ENCODE measurements at places on chromosomes 1 and 21.

- DNase-seq, result no peak
These were observed 473.7 kb upstream of the DAB1 start for GRCh38 chr1:57897581-57897980.

- DNase-seq, result no peak
These were observed 69.3 kb downstream of the POU2F1 start for GRCh38 chr1:167289966-167290365.

- no peak for DNase-seq
These were observed 44.0 kb upstream of the LMO4 start for GRCh38 chr1:87284456-87285240.

DNA sequence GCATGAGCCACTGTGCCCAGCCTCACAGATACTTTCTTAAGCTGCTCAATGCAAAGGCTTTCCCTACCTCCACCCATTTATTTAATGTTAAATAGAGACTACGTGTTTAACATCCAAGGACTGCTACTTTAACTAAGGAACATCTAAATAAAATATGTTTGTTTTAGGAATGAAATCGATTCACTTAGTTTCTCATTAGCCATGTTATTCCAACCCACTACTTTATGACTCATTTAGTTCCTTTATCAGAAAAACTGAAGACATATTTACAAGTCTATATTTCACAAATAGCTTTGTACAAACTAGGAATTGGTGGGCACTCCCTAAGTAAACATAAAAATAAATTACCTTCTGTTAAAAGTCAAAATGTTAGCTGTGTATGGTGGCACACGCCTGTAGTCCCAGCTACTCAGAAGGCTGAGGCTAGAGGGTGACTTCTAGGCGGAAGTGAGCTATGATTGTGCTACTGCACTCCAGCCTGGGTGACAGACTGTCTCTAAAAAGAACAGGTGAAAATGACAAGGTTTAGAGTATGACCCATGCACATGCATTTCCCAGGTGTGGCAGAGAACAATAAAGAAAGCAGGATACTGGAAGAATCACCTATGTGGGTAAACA is 39.9 kb upstream of the AK4 start:
- no peak for DNase-seq

- DNase-seq, result no peak
These were observed 61.7 kb downstream of the ITSN1 start for GRCh38 chr21:33703750-33704606.

- DNase-seq, result no peak
These were observed 7.1 kb downstream of the PROX1 start for GRCh38 chr1:213994888-213995287.

- no peak for DNase-seq
These were observed 468.1 kb downstream of the RPS6KC1 start for GRCh38 chr1:213519098-213519497.

DNA sequence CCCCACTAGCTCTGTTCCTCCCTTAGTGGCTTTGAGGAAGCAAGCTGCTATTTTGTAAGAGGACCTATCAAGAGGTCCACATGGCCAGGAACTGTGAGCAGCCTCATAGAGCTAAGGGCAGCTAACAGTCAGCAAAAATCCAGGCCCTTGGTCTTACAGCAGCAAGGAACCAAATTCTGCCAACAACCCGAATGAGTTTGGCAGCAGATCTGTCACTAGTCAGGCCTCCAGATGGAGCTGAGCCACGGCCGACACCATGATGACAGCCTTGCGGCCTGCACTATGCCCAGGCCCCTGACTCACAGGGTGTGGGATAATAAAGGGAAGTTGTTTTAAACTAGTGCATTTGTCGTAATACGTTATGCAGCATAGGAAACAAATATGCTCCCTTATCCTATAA is 28.0 kb upstream of the H3-3A start:
- no peak for DNase-seq

DNA sequence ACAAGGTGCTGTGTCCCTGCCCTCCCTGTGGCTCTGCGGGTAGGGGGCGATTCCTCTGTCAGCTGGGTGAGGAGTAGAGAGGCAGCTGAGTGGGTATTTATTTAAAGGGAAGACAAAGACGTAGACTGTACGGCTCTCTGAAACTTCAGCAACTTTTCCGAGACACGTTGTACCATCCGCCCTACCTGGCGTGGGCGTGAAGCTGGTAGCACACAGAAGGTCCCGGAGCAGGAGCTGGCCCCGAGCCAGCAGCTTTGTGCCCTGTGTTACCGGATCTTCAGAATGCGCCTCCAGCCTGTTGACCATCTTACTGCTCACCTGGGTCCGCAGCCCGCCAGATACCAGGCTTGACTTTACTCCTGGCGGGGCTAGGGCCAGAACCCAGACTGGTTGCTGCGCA is 34.9 kb downstream of the PRKCZ start:
- DNase-seq, result no peak

GRCh38 chr1:165570078-165570477 is 26.3 kb downstream of the LRRC52 start:
- DNase-seq, result no peak

GRCh38 chr1:20413776-20414140 is 72.3 kb downstream of the CAMK2N1 start:
- no peak for DNase-seq

DNA sequence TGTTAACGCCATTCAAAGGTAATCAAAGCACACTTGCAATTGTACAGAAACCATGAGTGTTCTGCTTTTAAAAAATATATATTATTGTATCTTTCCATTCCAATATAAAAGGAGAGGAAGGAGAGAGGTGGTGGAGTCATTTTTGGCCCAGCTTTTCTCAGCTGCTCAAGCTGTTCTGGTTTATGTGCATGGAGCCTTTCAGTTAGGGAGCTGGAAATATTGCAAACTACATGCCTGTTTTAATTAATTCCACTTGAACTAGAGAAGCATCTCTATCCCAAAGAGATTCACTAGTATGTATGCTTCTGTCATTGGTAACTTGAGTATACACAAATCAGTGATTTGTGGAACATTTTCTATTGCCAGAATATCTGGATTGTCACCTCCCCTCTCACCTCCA is 28.5 kb upstream of the C1orf105 start:
- DNase-seq, result no peak

DNA sequence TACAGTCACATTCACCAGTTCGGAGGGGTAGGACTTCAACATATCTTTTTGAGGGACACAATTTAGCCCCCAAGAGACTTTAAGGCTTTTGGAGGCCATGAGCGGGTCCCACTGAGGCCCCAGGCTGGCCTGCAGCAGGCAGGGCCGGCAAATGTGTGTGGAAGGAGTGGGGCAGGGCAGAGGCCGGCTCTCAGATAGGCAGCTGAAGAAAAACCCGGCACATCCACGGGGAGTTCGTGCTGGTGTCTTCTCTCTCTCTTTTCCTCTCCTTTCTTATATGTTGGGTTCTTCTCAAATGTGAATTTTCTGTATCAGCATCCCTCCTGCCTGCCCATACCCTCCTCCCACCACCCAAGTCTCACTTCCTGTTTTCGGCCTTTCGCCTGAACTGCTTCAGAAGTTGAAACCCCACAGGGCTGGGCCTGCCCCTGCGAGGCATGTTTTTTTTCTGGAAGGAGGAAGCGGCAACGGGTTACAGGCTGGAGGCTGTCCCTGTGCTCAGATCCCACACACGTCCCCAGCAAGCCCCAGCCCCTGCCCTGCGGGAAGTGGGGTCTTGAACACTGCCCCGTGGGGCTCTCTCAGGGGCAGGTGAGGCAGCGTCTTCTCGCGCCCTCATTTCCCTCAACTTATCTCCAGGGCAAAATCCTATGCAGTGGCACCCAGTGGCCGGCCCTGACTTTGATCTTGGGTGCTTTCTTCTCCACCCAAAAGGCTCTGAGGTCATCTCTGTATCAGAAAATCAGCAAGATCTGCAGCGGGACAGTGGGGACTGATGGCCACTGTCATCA is 9.7 kb upstream of the UMODL1 start:
- DNase-seq, result no peak

GRCh38 chr1:94783342-94784189 is 36.6 kb upstream of the SLC44A3 start:
- no peak for DNase-seq

DNA sequence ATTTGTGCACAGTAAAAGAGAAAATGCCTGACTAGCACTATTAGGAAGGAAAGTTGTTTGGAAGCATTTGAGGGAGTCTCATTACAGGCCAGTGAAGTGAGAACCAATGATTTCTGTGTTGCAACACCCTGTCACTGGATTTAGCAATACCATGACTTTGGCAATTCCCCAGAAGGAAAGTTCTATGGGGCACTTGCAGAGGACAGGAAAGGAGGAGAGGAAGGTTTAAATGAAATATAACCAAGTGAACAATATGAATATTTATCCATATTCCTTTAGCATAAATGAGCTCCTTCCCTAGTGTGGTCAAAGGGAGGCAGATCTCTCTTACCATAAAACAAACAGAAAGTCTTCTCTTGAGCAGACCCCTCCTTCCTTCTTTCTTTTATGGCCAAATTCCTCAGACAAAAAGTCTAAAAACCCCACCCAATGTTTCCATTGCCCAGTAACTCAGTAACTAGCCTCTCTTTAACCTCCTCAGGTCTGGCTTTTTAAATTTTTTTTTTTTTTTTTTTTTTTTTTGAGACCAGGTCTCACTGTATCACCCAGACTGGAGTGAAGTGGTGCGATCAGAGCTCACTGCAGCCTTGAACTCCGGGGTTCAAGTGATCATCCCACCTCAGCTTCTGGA is 5.5 kb downstream of the TLR5 start:
- no peak for DNase-seq

- DNase-seq, result no peak
These were observed 70.2 kb downstream of the FOXD2 start for GRCh38 chr1:47507881-47508701.

DNA sequence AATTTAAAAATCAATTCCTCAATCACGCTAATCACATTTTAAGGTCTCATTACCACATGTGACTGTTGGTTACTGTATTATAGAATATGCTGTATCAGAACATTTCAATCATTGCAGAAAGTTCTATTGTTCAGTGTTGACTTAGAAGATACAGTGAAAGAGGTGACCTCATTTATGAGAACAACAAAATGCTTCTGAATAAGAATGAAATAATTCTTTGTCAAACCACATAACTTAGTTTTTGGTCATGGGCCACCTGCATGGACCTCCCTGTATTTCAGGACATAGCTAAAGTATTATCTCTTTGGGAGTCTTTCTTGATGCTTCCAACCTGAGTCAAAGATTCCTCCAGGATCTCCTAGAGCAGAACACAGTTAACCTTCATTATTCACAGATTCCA is 22.3 kb downstream of the MFSD2A start:
- DNase-seq, result no peak

GRCh38 chr1:46692811-46693770 is 21.4 kb downstream of the TEX38 start:
- DNase-seq, result no peak

GRCh38 chr1:64308866-64309265 is 105.4 kb downstream of the UBE2U start:
- no peak for DNase-seq

DNA sequence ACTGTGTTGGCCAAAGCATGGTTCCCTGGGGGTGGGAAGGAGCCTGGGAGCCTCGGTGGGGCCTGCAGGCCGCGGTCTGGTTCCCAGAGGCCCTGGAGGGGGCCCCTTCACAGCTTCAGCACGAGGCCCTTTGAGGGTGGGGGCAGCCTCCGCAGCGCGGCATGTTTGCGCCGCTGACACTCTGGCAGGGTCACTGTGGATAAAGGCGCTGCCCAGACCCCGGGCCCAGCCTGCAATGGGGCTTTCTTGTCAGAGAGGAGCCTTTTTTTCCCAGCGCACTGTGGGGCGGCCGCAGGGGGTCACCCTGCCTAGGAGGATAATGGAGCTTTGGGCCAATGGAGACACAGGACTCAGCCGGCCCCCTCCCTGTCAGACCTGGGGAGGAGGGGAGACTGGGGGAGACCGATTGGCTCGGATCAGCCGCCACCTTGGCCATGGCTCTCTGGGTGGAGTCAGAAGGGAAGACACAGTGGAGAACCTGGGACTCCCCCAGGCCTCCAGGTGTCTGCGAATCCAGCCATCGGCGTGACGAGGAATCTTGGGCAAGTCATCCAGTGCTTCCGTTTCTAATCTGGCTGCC is 26.0 kb downstream of the EPHB2 start:
- DNase-seq, result no peak

GRCh38 chr1:100657876-100658715 is 61.4 kb upstream of the VCAM1 start:
- DNase-seq, result no peak

DNA sequence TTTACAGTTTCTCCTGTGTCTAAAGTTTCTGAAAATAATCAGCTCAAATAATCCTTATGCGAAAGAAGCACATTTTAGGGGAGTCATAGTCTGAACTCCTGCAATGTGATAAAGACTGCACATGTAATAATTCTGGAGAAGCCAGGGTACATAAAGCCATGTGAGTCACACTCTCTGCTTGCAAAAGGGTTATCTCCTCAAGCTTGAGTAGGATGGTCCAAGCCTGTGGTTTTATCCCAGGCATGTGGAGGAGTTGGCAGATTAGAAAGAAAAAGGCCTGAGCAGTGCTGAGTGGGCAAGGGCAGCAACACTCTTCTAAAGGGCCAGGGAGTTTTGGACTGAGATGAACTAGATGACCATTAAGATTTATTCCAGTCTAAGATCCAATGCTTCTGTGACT is 220.4 kb downstream of the RHOU start:
- DNase-seq, result no peak

DNA sequence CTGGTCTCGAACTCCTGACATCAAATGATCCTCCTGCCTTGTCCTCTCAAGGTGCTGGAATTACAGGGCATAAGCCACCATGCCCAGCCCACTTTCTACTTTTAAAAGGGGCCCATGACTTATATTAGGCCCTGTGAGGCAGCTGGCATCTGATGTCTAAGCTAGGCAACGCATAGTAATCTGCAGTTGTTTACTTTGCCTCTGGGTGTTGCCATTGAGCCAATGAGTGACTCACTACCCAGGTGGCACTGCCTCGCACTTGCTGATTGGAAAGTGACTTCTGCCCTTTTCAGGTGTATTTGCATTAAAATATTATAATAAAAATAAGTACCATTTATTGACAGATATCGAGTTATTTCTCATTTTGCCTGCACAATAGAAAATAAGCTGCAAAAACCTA is 84.9 kb downstream of the KIF14 start:
- no peak for DNase-seq

DNA sequence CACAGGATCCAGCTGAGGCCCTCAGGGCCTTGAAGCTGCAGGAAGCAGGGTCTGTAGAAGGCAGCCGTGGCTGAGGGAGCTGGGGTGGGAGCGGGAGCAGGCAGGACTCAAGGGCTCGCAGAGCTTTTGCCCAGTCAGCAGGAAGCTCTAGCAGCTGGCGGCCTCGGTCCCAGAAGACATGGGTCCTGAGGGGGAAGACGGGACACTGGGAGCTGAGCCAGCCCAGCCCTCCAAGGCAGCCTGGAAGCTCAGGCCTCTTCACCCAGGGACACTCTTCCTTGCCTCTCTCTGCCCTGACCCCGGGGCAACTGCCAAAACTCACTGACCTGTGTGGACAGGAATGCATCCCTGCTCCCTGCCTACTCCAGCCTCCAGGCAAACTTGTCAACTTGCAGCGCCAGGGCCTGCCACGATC is 8.9 kb downstream of the ADGRB2 start:
- DNase-seq, result no peak

GRCh38 chr1:234932106-234932505 is 196.5 kb downstream of the TOMM20 start:
- no peak for DNase-seq

GRCh38 chr1:2151911-2152310 is 42.7 kb downstream of the FAAP20 start:
- no peak for DNase-seq

GRCh38 chr1:207882692-207883091 is 28.2 kb downstream of the CD34 start:
- DNase-seq, result no peak

- no peak for DNase-seq
These were observed 20.0 kb upstream of the SYDE2 start for GRCh38 chr1:85220756-85221201.

GRCh38 chr1:232259333-232259732 is 370.6 kb downstream of the SIPA1L2 start:
- DNase-seq, result no peak
